Stimulated activated CD4-positive, alpha-beta T cell treated with anti-CD3 and anti-CD28 coated beads, Interleukin-1b, Interleukin-23, amount 100 ng/mL, for 48 hours (primary cell): ENCODE measurements at places on chromosomes 16 and 17.

DNA sequence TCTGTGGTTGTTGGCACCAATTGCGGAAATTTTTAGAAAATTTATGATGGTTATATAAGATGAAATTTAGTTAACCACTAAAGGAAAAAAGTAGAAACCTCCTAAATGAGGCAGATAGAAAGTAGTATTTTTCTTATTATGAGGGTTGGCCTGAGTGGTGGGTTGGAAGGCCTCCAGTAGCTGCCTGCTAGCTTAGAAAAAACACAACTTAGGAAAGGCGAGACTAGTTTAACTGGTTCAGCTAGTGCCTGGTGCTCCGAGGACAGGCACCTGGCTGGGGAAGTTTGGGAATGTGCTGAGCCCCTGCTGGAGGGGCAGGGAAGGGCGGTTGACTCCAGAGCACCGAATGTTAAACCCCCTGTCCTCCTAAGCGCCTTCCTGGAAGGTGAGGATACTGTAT lies 19.9 kb downstream of the LDHD start:
- DNase-seq = no peak

DNA sequence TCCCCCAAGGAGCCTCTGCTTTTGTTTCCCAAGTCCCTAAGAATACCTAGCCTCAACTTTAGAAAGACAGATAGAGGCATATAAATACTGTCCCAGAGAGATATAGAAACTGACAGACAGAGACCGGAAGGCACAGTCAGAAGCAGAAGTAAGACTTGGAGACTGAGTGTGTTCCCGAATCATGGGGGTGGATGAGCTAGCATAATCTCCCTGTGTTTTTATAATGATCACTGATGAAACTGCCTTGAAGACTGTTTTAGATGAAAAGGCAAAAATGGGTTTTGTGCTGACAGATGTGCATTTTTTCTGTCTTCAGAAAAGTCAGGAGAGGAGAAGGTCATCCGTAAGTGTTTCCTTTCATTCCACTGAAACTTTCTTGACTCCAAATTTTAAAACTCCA lies 8.3 kb upstream of the PSMD3 start:
- DNase-seq = no peak

GRCh38 chr17:194828-195602 lies 13.6 kb upstream of the DOC2B start:
- DNase-seq = no peak

- no peak for DNase-seq
Observed at GRCh38 chr17:41484920-41485904, 4.3 kb upstream of the KRT35 start.

- no peak for DNase-seq
Observed at GRCh38 chr16:14041164-14041563, 30.0 kb upstream of the MRTFB start.
